ENCODE measurements at places on chromosomes 2 and 18.

DNA sequence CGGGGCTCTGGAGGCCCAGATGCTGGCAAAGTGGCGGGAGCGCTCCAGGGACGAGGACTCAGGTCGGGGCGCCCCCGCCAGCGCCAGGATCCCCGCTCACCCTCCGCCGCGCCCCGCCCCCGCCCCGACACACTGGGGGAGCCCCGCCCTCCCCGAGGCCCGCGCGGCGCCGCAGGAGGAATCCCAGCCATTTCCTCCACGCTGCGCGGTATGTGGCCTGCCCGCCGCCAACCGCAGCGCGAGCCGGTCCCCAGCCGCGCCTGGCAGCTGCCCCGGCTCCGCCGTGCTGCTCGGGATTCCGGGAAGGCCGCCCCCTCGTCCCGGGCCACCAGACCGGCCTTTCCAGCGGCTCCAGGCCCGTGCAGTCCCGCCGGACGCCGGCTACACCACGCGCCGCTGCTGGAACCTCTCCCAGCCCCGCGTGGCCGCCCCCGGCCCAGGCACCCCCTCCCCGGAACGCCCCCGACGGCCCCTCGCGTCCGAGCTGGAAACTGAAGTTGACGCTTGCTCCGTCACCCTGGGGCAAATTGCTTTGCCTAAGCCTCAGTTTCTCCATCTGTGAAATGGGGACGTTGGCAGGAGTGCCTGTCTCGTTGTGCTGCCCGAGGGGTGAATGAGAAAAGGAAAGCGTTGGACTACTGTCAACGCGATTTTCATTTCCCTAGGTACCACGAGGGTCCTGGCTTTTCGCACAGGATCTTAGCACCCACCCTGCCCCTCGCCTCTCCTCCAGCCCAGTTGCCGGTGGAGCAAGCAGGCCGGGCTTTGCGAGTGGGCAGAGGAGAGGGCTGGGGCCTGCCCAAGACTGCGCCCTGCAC, 53.6 kb downstream of the PKDCC start:
- DNase-seq, result peak; percentile 84

GRCh38 chr2:85522090-85522647, 16.8 kb upstream of the MAT2A start:
- DNase-seq, result no peak

DNA sequence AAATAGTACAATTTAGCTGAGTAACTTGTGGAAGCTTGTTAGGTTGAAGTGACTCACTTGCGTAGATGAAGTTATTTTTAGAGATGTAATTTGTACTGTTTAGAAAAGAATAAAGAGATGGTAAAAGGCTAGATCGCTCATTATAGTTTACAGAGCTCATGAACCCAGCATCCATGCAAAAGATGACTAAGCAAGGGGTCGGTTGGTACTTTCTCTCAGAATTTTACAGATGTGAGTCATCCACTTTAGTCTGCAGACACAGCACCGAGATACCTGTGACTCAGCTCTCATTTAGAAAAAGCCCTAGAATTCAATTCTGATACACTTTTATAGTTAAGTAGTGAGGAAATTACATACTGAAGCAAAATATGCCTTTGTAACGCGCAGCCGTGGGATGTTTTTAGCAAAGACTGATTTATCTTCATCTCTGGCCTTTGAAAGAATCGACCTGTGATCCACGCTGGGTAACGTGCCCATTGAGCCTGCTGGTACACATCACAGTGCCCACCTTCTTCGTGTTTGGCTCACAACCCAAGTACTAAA, 116.5 kb upstream of the FOSL2 start:
- no peak for DNase-seq

GRCh38 chr2:147846412-147847081, 1.7 kb downstream of the ACVR2A start:
- DNase-seq, result no peak

GRCh38 chr2:166375736-166376487, at the start of gene SCN9A:
Gene SCN9A, minus strand, starts transcription at chr2:166375944. Its CDS starts 64,188 bp downstream, at chr2:166311756.
- DNase-seq, result peak; percentile 89

DNA sequence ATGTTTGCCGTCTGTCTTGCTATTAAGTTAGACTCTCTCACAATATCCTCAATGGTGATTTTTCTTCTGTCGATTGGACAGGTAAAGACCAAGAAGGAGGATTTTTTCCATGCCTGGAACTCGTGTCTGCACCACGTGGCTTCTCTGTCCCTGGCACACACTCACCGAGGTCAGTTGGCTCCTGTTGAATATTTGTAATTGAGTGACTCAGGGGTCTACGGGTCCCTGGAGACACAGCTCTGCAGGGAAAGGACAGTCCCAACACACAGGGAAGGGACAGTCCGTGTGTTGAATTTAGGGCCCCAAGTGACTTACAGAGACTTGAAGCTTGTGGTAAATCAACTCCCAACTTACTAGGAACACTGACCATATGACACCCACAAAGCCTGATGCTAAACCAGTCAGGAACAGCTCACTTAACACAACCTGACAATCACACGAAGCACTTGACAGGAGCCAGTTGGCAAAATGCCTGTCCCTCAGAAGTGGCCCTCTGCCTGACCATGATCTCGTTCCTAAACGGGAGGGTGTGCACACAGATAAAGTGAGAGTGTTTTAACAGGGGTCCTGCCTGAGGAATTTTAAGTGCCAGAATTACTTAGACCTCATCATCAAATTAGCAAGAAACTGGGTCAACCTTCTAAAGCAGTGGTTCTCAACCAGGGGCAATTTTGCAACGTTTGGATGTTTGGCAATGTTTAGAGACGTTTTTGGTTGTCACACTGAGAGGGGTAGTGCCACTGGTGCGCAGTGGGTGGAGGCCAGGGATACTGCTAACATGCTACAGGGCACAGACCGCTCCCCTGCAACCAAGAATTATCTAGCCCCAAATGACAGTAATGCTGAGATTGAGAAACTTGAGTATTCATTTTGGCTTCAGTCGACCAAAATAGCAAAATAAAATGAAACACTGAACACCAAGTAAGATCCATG, 88.9 kb upstream of the BCL2L11 start:
- DNase-seq, result no peak

GRCh38 chr2:178258916-178259315, 64.6 kb downstream of the OSBPL6 start:
- DNase-seq, result no peak

DNA sequence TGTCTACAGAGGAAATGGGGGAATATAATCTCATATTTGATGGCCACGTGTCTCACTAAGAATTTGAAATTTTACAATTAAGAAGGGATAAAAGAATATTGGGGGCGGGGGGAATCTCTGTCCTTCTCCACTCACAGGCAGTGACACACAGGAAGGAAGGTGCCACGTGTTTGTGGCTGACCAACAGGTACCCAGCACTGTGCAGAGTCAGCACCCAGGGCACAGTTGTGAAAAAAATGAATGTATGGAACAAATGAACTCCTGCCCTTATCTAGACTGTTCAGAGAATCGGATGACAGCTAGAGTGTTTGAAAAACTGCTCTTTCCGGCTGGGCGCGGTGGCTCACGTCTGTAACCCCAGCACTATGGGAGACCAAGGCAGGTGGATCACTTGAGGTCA, 317.0 kb upstream of the MYT1L start:
- no peak for DNase-seq

GRCh38 chr18:51417643-51418483, 220.4 kb upstream of the MEX3C start:
- peak; percentile 39 for DNase-seq

DNA sequence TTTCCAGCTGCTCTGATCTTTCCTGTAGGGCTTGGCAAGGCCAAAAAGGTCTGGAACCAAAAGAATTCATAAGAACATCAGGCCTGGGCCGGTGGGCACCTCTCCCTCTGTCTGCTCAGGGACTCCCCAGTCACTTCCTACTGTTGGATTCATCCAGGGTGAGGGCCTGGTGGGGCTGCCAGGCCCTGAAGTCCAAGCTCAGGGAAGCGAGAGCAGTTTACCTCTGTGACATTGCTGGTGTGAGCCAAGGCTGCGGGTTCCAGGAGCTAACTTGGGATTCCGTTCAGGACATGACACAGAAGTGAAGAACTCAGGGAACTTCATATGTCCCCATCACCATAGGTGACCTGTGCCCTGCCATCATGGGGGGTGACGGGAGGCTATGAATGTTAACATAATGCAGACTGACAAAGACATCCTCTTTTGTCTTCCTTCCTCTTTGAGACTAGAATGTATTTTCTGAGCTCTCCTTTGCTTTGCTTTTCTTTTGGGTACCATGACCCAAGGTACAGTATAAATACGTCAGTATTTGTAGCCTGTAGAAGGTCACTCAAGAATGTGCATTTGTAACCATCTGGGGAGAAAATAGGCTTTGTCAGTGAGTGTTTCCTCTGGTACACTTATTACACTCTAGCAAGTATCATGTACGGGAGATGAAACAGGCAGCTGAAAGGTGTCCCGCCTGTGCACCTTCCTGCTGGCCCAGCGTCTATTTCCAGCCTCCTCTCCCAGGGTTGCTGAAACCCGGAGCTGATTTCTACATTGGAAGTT, 130.5 kb upstream of the SLC1A4 start:
- DNase-seq, result no peak

GRCh38 chr18:11511434-11512095, 97.8 kb upstream of the SLC35G4 start:
- no peak for DNase-seq

GRCh38 chr2:82656420-82656819, 1802.7 kb downstream of the SUCLG1 start:
- DNase-seq, result no peak

DNA sequence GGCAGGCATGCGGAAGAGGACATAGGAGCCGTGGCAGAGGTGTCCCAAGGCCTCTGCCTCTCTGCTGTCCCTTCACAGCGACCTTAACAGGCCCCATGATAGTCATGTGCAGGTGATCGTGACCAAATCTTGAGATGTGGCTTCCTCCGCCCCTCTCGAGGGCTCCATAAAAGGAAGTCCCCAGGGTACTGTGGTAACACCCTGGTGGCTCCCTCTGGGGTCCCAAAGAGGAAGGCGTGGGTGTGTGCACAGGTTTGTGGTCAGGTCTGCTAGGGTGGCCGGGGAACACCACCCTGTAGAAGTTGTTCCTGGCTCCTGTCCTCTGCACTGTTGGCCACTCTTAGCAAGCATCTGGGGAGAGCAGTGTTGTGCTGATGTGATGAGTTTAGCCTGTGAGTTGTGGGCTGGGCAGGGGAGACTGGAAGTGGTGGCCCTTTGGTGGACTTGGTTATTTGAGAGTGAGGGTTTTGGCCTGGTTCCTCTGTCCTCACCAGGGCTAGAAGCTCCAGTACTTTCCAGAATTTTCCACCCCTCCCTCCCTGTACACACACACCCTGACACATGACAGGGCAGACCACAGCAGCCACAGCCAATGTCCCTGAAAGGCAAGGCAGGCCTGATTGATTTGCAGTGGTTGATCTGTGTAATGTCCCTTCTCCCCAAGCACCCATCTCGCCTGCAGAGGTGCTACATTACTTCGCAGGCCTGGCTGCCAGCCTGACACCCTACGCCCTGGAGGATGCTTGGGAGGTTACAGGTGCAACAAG, 68.9 kb upstream of the BOD1L2 start:
- DNase-seq, result no peak

DNA sequence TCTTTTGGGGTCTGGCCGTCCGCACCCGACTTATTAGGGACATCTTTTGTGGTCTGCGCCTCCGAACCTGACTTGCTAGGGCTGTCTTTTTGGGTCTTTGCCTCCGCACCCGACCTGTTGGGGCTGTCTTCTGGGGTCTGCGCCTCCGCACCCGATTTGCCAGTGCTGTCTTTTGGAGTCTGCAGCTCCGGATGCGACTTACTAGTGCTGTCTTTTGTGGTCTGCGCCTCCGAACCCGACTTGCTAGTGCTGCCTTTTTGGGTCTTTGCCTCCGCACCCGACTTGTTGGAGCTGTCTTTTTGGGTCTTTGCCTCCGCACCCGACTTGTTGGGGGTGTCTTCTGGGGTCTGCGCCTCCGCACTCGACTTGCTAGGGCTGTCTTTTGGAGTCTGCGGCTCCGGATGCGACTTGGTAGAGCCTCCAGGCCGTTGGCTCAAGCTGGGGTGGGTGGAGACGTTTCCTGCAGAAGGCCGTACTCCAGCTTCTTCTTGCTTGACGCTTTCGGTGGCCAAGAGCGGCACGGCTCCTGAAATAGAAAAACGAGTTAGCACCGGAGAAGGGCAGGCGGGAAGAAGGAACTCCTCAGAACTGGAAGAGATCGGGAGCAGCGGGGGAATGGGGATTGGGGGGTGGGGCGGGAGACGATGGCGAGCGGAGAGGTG, 498 bp downstream of the TGOLN2 start:
- no peak for DNase-seq

- DNase-seq, result no peak
These were observed 118.2 kb upstream of the NOL4 start for GRCh38 chr18:34342960-34343359.

GRCh38 chr2:68423966-68424650, 43.0 kb downstream of the FBXO48 start:
- no peak for DNase-seq

DNA sequence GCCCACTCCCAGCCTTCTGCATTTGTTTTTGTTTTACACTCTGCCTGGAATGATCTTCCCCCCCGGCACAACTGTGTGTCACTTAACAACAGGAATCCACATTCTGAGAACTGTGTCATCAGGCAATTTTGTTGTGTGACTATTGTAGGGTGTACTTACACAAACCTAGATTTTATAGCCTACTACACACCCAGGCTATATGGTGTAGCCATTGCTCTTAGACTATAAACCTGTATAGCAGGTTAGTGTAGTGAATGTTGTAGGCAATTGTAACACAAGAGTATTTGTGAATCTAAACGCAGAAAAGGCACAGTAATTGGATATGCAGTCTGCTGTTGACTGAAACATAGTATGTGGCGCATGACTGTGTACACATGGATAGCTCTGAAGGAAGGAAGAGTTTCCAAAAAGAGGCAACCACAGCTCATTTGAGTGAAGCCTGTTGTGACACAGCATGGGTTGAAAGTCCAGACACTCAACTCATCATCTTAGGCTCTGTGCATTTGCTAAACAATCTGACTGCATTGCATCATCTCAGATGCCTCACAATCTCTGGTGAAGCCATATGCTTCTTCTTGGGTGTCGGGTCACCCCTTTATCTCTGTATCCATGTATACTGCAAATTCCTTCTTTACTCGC, 506.6 kb upstream of the SPHKAP start:
- no peak for DNase-seq

- no peak for DNase-seq
These were observed 43.0 kb downstream of the MEMO1 start for GRCh38 chr2:31967790-31968189.

- DNase-seq, result no peak
These were observed 23.5 kb downstream of the IFIH1 start for GRCh38 chr2:162295009-162295408.

GRCh38 chr18:50947899-50948298, 19.9 kb upstream of the ELAC1 start:
- DNase-seq, result no peak
